ENCODE measurements at places on chromosomes 7 and 10.

GRCh38 chr10:16765509-16766375 is 51.5 kb downstream of the RSU1 start:
- no peak for DNase-seq

DNA sequence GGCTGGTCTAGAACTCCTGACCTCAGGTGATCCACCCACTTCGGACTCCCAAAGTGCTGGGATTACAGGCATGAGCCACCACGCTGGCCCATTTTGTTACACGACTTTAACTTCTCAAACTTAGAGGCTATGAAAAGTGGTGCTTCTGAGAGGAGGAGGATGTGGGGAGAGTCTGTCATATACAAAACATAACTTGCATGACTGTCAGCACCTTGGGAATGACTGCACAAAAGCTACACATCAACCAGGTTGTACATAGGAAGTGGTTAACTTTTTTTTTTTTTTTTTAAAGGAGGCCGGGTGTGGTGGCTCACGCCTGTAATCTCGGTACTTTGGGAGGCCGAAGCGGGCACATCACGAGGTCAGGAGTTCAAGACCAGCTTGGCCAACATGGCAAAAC is 43.4 kb upstream of the GSDME start:
- no peak for DNase-seq

DNA sequence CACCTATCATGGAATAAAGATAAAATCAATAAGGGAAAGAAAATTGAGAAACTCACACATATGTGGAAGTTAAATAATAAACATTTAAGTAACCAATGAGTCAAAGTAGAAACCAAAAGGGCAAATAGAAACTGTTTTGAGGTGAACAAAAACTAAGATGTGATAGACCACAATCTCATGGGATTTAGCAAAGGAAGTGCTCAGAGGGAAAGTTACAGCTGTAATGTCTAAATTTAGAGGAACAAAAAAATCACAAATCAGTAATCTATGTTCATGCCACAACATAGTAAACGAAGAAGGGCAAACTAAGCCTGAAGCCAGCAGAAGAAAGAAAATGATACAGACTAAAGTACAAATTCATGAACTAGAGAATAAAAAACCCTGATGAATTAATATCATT is 16.3 kb downstream of the CYP3A4 start:
- DNase-seq: no peak

DNA sequence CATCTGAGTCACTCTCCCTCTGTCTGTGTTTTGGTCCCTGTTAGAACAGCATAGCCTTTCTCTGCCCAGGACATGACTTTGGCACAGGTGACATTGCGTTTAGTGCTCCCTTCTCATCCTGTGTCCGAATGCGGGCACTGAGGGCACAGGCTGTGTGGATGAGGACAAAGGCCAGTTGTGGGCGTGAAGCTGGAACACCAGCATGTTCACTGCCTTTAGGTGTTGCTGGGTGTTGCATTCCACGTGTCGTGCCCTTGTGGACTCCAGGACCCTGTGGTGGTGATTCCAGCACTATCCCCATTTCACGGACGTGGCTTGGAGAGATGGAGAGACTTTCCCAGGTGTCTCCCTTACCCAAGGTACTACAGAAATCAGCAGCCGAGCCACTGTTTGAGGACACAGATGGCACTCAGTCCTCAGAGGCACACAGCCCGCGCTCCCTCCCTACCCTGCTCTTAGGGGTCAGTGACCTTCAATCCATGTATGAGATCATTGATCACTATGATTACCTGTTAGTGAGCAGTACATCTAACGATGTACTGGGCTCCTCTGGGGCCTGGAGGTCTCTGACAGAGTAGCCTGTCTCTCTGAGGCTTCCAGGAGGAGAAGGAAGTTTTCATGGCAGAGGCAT is 917 bp upstream of the CNPY1 start:
- DNase-seq: no peak

- DNase-seq: no peak
Observed at GRCh38 chr7:128003787-128004186, 27.4 kb downstream of the LRRC4 start.

DNA sequence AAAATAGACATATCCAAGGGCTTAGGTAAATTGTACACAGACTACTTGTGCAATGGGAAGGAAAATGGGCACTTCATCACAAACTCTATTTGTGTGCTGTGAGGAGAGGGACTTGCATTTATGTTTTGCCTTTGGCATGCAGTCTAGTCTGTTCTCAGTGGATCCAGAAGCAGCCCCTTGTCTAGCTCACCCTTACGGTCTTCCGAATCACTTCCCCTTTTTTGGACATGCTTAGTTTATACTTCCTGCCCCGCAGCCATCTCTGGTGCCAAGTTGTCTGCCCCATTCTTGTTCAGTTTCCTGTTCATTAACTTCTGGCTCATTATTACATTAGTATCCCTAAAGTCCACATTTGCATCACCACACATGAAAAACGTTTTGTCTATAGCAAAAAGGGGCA is 161.6 kb downstream of the NRCAM start:
- no peak for DNase-seq

- DNase-seq: no peak
Observed at GRCh38 chr10:22344781-22345300, 455 bp upstream of the SPAG6 start.

DNA sequence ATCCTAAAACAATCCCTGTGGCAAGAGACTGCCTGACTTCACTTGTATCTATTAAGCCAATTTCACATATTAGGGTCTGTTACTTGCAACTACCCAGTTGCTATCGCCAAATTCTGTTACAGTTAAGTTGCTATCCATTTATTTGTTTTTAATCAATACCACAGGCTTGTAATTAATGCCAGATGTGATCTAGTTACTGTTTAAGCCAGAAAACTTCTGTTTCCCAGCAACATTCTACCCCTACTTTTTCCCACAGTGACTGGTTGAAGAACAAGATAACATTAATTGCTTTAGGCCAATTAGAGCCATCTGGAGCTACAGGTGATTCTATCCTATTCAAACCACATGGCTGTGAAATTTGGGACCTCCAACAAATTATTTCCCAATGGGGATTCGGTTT is 131.3 kb downstream of the ALOX5 start:
- no peak for DNase-seq

GRCh38 chr10:48604991-48605508 is at the start of gene ARHGAP22:
TSS of gene ARHGAP22 (minus strand) at chr10:48605073. CDS start at chr10:48604796, 277 bp downstream.
- no peak for DNase-seq

DNA sequence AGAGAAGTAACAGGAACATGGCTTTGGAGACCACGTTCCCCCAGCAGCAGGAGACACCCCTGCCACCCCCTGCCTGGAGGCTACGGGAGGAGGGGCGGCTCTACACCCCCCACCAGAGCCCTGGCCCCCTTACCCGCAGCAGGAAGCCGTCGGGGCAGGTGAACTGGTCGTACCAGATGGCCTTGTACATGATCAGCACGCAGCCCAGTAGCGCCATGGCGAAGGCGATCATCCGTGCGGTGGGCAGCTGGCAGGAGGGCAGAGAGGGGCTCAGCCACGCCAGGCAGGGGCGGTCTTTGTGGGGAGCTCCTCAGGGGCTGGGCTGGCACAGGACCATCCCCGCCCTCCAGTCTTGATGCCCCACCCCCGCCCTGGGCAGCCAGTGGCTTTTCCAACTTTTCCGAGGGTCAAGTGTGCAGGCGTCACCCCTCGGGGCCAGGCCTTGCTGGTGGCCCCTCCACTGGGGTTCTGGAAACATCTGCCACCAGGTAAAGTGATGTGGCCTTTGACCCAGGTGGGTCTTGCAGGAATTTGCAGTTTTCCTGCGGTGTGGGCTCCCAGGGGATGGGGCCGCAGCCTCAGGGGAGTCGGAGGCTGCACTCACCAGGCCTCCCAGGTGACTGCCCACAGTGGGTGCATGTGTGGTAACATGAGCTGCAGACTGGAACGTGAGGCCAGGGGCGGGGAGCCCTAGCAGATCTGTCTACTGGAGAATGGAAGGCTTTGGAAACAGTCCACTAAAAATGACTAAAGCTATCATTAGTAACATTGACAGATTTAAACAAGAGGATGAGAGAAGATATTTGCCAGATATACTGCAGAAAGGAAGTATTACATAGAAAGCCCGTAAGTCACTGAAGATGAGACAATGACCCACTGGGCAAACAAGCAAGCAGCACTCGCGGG is 9.7 kb downstream of the CALY start:
- DNase-seq: no peak

GRCh38 chr7:23076772-23077171 is 28.8 kb upstream of the KLHL7 start:
- no peak for DNase-seq

GRCh38 chr7:102286237-102287110 is at the start of gene SH2B2:
TSS of gene SH2B2 (plus strand) at chr7:102286868. CDS start at chr7:102300551, 13,683 bp downstream.
- DNase-seq: no peak

- no peak for DNase-seq
Observed at GRCh38 chr7:50921114-50921813, 138.6 kb upstream of the GRB10 start.

GRCh38 chr7:53387515-53387914 is 352.1 kb downstream of the POM121L12 start:
- no peak for DNase-seq

DNA sequence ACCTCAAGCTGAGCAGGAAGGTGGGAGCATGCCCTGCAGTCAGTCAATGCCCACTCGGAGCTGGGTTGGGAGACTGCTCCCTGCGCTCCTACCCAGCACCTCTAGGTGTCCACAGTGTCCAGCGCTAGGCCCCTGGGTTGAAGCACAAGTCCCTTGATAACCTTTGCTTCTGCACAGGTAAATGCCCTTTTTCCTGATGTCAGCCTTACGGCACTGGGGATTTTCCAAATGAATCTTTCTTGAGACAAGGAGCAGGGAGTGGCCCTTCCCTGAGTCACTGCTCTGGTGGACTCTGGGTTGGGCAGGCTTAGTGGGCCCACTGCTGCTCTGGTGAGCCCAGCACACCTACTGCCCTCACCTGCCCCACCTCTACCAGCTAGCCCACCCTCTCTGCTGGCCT is 61.9 kb upstream of the OPN4 start:
- no peak for DNase-seq

- DNase-seq: no peak
Observed at GRCh38 chr10:66852811-66853210, 73.0 kb upstream of the LRRTM3 start.

DNA sequence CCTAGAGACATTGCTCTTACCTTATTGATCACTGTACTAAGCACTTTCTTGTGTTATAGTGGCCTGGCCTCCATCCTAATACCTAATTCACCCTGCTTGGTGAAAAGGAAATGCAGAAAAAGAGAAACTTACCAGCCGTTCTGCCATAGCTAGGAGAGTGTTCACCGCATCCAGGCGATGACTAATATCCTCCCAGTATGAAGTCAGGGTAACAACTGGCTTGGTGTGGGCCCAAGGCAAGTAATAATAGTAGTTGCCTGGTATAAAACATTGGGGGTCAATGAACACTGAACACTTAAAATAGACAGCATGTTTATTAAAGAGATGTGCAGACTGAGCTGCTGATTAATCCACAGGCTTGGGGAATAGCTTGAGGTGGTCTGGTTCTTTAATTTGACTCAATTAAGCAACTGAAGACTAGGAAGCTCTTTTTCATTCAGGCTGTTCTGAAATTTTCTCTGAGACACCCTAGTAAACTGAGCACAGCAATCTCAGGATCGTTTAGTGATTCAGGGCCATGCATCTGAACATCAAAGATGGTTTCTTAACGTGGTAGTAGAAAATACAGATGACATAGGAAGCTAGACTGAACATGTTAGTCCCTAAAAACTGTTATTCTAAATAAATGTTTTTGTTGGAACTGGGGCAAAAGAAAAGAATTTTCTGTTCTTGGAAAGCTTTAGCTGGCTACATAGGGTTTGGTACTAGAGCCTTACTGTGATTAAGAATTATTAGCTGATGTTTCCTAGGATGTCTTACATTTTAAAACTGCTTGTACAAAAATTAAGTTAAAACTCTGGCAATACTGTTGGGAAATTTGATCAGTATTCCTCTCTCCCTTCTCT is 102.2 kb downstream of the MYOF start:
- no peak for DNase-seq

- DNase-seq: no peak
Observed at GRCh38 chr7:55569797-55570196, 2.5 kb downstream of the VOPP1 start.

- DNase-seq: no peak
Observed at GRCh38 chr7:36208426-36208825, 55.4 kb downstream of the EEPD1 start.

DNA sequence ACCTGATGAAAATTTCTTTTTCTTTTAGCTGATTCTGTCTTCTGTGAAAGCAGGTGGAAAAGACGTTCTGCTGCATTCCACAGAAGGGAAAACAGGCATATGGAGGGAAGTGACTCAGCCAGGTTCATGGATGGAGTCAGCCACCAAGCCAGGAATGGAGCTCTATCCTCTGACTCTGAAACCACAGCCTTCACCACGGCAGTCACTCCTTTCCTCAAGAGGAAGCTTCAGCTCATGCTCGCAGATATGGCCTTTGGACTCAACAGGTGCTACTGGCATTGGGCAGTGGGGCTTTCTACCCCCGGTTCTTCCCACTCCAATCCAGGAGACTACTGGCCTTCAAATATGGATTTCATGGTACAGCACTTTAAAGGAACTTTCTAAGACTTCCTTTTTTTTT is 11.5 kb upstream of the PLAU start:
- DNase-seq: no peak

DNA sequence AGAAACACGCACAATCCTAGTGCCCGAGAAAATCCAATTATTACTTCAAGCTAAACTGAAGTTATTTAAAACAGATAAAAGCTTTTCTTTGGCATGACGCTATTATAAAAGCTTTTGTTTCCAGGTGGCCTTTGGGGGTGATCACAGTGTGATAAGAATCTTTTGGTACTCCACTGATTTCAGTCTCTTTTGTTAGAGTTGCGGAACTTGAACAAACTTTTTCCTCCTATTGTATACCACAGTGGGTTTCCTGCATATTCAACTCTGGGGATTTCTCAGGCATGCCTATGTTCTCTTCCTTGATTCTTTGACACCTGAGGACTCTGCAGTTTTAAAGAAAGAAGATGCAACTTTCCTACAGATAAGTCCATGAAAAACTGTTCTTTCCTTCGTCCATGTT is 99.7 kb upstream of the PITRM1 start:
- DNase-seq: no peak

GRCh38 chr10:17655567-17656146 is 11.7 kb downstream of the STAM start:
- DNase-seq: no peak

GRCh38 chr10:124902462-124902861 is 39.5 kb upstream of the ZRANB1 start:
- DNase-seq: no peak

DNA sequence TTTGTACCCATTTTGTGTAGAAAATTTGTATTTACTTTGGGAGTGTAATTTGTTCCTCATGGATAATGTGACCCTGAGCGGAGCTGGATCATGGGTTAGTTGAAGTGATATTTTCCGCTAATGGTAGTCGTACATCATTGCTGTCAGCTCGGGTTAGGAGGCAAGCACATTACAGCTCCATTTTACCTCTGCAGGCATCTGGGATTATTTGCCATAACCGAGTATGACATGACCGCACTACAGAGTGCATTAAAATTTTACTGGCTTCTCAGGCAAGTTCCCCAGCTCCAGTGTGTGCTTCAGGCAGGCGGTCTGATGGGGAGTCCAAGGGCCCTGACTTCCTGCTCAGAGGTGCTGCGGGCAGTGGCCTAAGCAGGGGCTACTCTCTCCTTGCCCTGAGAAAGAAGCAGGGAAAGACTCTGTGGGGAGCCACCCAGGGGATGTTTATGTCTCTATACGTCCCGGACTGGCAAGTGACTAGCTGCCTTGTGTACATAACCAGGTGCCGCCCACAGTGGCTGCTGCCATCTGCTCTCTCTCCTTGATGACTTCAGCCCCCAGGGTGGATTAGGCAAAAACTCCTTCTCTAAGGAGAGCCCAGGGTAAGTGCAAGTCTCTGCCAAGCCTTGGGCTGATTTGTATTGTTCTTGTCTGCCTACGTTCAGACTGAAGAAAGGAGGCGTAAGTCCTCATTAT is 685.3 kb upstream of the GALNT17 start:
- no peak for DNase-seq

GRCh38 chr10:129120441-129120840 is 346.6 kb upstream of the MGMT start:
- no peak for DNase-seq
